ENCODE measurements at places on chromosomes 4 and X. TPM values are rescaled to one million over a fixed set of nuclear protein-coding genes. Genes with fewer than 3 reads are reported as not detected.

Gene CT45A1
- total RNA-seq, result 6.6 TPM

Gene SFRP2
- 0.39 TPM for total RNA-seq

- H3K4me1 ChIP-seq, result no peaks in the 10 kb centered on the region
- H3K27me3 ChIP-seq, result no peaks in the 10 kb centered on the region
- H3K36me3 ChIP-seq, result no peaks in the 10 kb centered on the region
- no peak overlapping the region for H3K4me3 ChIP-seq
These were observed 215.4 kb upstream of the MAB21L2 start for GRCh38 chr4:150366487-150366999.

DNA sequence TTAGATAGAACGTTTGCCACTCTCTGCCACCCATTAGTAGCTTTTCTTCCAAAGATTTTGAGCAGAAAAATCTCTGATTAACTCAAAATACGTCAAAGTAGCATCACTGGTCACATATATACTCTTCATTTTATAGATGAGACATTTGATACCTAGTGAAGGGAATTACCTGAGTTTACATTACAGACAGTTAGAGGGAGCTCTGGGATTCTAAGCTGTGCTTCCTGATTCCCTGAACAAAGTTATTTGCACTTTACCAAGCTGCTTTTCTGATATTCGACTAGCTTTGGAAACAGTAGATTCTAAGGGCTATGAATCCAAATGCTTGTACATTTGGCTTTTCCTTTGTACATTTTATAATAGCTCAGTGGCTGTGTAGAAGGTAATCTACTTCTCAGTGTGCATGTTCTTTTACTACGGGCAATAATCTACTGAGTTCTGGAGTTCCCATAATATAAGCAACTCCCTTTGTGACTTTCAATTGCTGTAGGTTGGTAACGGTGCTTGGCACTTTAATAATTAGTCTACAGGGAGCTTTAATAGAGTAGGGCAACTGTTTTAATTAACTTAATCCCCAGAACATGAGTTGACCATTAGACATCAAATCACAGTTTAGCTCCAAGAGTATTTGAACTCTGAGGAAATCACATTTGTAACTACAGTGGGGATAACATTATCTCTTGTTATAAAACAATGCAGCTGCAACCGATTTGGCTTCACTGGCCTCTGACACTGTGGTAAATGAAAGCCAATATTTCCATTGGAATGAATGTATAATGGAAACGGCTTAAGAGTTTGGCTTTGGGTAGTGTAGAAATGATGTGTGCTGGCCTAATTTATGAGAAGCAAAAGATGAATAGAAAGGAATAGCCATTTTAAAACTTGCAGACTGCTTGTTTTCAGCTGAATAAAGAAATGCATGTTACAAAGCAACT, 1602.4 kb downstream of the STIM2 start:
- no peak overlapping the region for H3K27ac ChIP-seq
- no peak overlapping the region for H3K4me3 ChIP-seq
- no peaks in the 10 kb centered on the region for H3K27me3 ChIP-seq
- no peaks in the 10 kb centered on the region for H3K4me1 ChIP-seq
- no peaks in the 10 kb centered on the region for H3K36me3 ChIP-seq

All from testis (tissue), 5 donors.